ENCODE measurements at places on chromosomes 4 and X.

GRCh38 chrX:148914783-148915182, 414.4 kb downstream of the AFF2 start:
- no peak for DNase-seq

GRCh38 chrX:50002067-50002714, 79.8 kb downstream of the CLCN5 start:
- no peak for DNase-seq

- no peak for DNase-seq
Measured at GRCh38 chr4:35772291-35772690, 472.0 kb downstream of the ARAP2 start.

GRCh38 chrX:93868289-93868965, 194.4 kb downstream of the FAM133A start:
- no peak for DNase-seq

GRCh38 chrX:46820391-46821100, 16.3 kb upstream of the RP2 start:
- DNase-seq, result no peak

- DNase-seq, result no peak
Measured at GRCh38 chr4:15656038-15656470, 897 bp upstream of the FBXL5 start.

DNA sequence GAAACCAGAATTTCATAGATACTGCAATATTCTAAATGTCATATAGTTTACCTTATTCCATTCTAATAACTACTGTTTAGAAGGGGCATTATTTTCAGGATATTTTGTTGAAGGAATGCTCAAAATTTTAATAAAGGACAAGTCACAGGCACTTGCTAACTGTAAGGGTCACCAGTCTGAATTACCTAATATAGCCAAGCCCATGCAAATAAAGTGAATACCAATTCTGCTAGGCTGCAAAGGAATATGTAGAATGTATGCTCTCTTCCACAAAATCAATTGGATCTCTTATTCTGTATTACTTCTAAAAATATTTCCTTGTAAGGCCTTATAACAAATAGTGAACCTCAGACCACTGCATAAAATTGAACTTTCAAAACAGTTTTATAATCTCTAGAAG, 52.3 kb upstream of the FAT4 start:
- no peak for DNase-seq

- DNase-seq, result no peak
Measured at GRCh38 chrX:42771506-42772335, 6.2 kb downstream of the PPP1R2C start.

GRCh38 chr4:6180841-6181631, 19.3 kb downstream of the JAKMIP1 start:
- DNase-seq, result no peak

DNA sequence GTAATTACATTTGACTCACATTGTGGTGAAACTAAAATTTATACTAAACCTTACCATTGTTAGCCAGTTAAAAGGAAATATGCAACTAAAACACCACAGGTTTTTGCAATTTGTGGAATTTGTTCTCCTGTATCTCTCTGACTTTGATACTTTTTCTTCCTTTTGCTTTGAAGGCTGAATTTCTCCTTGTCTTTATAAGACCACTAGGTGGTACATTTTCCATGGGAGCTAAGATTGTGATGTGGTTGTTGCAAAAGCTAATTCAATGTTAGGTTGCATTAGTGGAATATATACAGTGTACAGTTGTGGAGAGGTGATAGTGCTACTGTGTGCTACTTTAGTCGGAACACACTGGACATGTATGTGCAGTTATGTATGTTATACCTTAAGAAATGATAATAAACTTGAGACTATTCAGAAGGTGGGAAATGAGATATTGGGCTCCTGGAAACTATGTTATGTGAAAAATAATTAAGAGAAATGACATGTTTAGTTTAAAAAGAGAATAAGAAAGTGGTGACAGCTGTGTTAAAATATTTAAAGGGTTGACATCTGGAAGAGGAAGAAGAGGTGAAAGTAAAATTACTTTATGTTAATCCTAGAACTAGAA, 70.3 kb downstream of the ARL9 start:
- no peak for DNase-seq

GRCh38 chr4:125096662-125097061, 218.1 kb upstream of the FAT4 start:
- DNase-seq, result no peak

GRCh38 chr4:142683503-142683902, 162.6 kb downstream of the INPP4B start:
- DNase-seq, result no peak

- DNase-seq, result no peak
Measured at GRCh38 chrX:2464677-2465166, 36.1 kb downstream of the DHRSX start.

GRCh38 chr4:171834640-171835039, 21.4 kb downstream of the GALNTL6 start:
- DNase-seq, result no peak

DNA sequence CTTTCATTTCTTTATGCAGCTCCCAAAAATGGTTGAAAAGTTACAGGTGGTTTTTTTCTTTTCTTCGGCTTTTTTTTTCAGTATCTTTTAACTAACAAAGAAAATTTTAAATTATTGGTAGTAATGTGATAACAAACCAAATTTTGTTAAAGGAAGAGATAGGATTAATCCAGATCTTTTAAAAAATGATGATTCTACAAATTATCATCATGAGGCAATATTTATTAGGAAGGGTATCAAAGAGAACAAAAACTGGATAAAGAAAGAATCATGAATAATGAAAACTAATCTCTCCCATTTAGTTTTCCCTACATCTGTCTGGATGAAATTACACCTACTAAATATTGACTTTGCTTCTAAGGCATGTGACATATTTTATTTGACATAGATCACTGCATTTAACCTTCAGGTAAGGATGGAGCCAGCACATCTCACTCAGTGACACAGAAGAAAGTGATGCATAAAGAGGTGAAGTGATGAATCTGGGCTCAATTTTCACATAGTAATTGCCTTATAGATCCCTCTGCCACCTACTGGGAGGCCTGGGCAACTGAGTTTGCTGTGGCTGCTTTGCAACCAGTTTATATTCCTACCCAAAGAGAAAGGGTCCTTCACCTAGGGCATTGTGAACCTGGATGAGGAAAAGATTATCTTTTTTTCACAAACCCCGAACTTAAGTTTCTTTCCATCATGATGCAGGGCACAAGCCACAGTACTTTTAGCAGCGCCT, 155.6 kb downstream of the HNRNPD start:
- no peak for DNase-seq

GRCh38 chr4:118729287-118730286, 44.4 kb downstream of the METTL14 start:
- no peak for DNase-seq

- DNase-seq, result peak; percentile 27
Measured at GRCh38 chrX:31036895-31037294, 34.9 kb downstream of the FTHL17 start.

- DNase-seq, result no peak
Measured at GRCh38 chr4:147639388-147639787, 22.2 kb downstream of the TMEM184C start.

DNA sequence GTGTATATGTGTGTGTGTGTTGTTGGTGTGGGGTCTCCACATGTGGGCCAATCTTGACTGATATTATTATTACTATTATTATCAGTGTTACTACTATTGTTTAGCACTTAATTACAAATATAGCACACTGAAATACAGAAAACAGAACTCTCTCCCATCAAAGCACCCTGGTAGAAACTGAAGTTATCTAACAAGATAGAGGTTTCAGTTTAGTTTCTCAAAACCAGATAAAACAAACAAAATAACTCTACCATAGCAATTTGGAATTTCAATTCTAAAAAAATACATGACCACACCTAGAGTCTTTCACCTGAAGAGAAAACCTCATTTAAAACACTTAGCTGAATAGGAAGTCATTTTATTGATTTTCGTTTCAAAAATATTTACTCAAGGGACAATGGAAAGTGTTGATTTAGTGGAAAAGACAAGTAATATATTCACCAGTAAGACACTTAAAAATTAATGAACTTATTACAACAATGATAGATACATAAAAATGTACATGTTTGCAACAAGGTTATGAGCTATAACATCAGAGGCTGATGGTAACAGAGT, 252.3 kb downstream of the PDHA2 start:
- DNase-seq, result no peak

- DNase-seq, result no peak
Measured at GRCh38 chrX:148380650-148381561, 119.5 kb upstream of the AFF2 start.

GRCh38 chr4:25350561-25350960, 26.5 kb upstream of the ANAPC4 start:
- DNase-seq, result no peak

Measured in Panc1 (cell line).